Naive B cell (primary cell): ENCODE measurements at places on chromosomes 7 and 10. TPM values are rescaled to one million over a fixed set of nuclear protein-coding genes. Genes with fewer than 3 reads are reported as not detected.

- H3K27me3 ChIP-seq, result no peaks in the 10 kb centered on the region
- H3K36me3 ChIP-seq, result peaks cover 31% of the 10 kb centered on the region
- H3K27ac ChIP-seq, result no peak overlapping the region
- H3K4me3 ChIP-seq, result no peak overlapping the region
- H3K4me1 ChIP-seq, result peaks cover 26% of the 10 kb centered on the region
- peak; percentile 31 for DNase-seq
Measured at GRCh38 chr7:37208528-37208927, 240.1 kb downstream of the ELMO1 start.

DNA sequence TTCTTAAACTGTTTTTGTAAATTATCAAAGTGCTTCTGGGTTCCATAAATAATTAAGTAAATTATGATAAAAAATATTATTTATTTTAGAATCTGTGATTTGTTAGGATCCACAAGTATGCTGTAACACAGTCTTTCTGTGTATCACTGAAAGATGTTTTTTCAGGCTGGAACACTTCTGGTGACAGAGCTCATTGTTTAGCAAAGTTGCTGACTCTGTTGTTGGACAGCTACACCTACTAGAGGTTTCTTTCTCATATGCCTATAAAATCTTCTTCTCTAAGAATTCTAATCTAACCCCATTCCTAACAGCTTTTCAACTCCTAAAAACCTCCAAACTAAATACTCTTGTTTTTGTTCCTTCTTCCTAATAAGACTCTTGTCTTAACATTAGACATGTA lies 176.8 kb downstream of the THSD7A start:
- DNase-seq, result no peak
- no peaks in the 10 kb centered on the region for H3K4me1 ChIP-seq
- H3K27ac ChIP-seq, result no peak overlapping the region
- H3K27me3 ChIP-seq, result no peaks in the 10 kb centered on the region
- no peaks in the 10 kb centered on the region for H3K36me3 ChIP-seq
- no peak overlapping the region for H3K4me3 ChIP-seq

DNA sequence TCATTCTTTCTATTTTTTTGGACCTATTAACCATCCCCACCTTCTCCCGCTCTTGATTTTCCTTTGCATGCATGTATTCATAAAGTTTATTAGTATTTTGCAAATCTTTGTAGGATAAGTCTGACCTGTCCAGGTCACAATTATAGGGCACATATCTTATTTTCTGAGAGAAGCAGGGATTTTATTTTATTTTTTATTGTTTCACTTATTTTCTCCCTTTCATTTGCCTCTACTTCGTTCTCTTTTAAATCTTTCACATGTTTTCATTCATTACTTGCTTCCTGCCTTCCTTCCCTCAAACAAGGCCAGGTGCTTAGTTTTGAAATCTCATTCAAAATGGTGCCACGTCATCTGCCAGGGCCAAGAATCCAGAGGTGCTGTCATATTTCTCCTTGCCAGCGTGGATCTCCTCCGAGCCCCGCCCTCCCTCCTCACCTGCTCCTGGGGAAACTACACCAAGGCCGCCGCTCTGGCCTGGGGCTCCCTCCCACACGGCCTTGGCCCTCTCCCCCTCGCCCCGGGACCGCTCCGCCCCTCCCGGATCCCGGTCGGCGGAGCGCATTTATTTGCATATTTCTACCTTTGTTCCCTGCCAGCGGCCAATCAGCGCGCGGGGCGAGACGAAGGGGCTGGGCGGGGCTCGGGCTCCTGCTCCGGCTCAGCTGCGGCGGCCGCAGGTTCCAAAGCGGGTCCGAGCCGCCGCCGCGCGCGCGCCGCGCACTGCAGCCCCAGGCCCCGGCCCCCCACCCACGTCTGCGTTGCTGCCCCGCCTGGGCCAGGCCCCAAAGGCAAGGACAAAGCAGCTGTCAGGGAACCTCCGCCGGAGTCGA lies at the start of gene TSPAN13:
Gene TSPAN13 (plus strand): TSS at position 654 of the 830 bp plus-strand sequence. CDS start 213 bp downstream, outside the sequence.
- H3K27ac ChIP-seq, result peak within 1 kb of the TSS; percentile 96
- DNase-seq, result peak; percentile 83
- H3K27me3 ChIP-seq, result no peaks in the 10 kb centered on the region

The PANK1 gene
- 0.37 TPM for polyA plus RNA-seq

The HTR7 gene
- not detected for polyA plus RNA-seq
